ENCODE measurements at places on chromosomes 7 and 10. TPM values are rescaled to one million over a fixed set of nuclear protein-coding genes. Genes with fewer than 3 reads are reported as not detected.

Gene LOXL4
- 6.1 TPM for total RNA-seq

Gene ADAM22
- 91.9 TPM for total RNA-seq

Gene C10orf62
- total RNA-seq, result not detected

Gene BLOC1S2
- total RNA-seq, result 82.9 TPM

Gene SEMA3D
- 13.6 TPM for total RNA-seq

Gene IDI2
- total RNA-seq, result not detected

Gene TMEM229A
- not detected for total RNA-seq

Gene CHCHD1
- 30.9 TPM for total RNA-seq

Gene SORCS3
- 2.0 TPM for total RNA-seq

Gene CAMK2G
- 25.9 TPM for total RNA-seq

Gene HYAL4
- not detected for total RNA-seq

Measured in glutamatergic neuron (in vitro differentiated cells).